ENCODE measurements at places on chromosomes 1 and 21.

- no peak for DNase-seq
These were observed 56.1 kb downstream of the SLAMF6 start for GRCh38 chr1:160466961-160467360.

- DNase-seq: no peak
These were observed 41.5 kb downstream of the PLPPR5 start for GRCh38 chr1:98963064-98963758.

DNA sequence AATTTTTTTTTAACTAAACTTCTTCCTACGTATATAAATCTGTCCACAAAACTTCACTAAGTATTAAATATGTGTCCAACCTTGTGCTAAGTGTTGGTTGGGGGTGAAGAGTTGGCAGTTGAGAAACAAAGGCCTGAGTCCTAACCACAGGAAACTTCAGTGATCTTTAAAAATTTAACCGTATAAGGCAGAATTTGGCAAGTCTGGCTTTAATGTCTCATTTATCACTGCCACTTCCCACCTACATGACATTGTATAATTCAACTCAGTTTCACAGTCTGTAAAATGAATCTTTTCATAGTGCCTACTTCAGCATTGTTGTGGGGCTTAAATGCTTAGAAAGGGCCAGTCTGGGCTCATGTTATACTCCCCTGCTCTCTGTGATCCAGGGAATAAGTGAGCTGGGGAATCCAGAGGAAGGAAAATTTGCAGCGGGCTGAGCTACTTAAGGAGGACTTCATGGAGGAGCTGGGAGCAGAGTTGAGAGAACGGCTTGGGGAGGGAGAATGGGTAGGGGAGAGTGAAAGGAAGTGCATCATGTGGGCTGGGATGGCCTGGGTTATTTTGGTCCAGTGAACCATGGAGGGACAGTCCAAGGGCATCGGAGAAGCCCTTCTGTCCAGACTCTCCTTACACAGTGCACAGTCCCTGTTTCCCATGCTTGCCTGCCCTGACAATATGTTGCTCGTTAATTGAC is 14.5 kb downstream of the IFNAR2 start:
- DNase-seq: no peak

DNA sequence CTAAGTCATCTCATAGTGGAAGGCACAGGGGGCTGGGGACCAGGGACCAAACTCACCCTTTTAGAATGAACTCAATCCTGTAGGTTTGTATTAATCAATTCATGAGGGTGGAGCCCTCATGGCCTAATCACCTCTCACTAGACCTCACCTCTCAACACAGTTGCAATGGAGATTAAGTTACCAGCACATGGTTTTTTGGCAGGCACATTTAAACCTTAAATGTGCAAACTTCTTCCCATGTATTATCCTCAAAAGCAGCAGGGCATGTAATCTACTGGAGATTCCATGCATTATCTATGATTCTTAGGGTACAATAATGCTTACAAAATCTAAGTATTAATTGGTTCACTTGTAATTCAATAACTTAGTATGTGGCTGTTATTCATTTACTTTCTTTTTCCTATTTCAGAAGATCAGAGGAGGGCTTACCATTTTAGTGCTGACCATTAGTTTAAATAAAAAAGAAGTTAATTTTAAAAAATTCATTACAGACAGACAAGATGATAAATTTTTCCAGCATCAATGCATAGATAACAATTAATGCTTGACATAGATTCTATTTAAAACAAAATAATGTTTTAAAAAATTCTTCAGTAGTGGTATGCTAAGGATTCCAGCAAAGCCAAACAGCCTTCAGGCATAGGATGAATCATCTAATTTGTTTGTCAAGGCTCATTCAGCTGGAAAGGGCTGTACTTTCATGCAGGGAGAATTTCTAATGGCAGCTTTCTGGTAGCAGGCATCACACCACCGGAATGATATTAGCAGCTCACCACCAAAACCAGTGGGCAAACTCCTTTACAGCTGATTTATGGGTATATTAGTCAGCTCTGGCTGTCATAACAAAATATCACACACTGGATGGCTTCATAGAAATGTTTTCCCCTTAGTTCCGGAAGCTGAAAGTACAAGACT is 124.6 kb upstream of the ZNF648 start:
- DNase-seq: no peak

GRCh38 chr1:150613061-150613920 is 16.1 kb downstream of the ENSA start:
- no peak for DNase-seq

- no peak for DNase-seq
These were observed 179.6 kb downstream of the DHRS3 start for GRCh38 chr1:12438349-12438924.

DNA sequence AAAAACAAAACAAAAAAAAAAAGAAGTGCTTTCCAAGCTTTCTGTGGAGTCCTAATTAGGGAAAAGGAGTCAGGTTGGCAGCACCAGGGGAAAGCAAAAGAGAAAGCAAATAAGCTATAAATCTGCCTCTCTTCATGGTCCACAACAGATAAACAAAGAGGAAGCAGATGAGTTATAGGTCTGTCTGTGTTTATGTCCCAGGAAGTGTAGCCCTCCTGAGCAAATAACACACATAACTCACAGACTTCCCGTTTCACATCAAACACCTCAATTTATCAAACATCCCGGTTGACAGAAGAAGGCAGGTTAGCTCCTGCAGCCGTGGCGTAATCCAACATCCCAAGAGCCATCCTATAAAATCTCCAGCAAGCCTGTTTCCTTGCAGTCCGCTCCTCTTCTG is 5.6 kb upstream of the SLC2A5 start:
- DNase-seq: no peak

- no peak for DNase-seq
These were observed 227.7 kb downstream of the SMYD3 start for GRCh38 chr1:246279402-246279801.

DNA sequence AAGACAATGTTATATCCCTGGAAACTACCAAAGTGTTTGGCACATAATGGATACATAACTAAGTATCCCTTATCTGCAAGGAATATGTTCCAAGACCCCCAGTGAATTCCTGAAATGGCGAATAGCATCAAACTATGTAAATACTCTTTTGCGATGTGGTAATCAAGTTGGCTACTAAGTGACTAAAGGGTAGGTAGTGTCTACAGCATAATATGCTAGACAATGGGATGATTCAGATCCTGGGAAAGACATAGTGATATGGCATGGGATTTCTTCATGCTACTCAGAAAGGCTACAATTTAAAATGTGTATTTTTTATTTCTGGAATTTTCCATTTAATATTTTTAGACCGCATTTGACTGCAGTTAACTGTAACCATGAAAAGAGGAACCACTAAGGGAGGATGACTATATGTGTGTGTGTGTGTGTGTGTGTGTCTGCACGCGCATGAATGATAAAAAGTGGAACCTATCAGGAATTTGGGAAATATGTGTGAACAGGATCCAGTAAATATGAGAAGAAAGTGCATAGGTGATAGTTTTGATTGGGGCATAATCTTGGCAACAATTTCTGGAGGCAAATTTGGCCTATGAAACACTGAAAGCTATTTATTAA is 1899.9 kb downstream of the NCAM2 start:
- DNase-seq: no peak

GRCh38 chr21:25934130-25934529 is 199.4 kb downstream of the GABPA start:
- no peak for DNase-seq

DNA sequence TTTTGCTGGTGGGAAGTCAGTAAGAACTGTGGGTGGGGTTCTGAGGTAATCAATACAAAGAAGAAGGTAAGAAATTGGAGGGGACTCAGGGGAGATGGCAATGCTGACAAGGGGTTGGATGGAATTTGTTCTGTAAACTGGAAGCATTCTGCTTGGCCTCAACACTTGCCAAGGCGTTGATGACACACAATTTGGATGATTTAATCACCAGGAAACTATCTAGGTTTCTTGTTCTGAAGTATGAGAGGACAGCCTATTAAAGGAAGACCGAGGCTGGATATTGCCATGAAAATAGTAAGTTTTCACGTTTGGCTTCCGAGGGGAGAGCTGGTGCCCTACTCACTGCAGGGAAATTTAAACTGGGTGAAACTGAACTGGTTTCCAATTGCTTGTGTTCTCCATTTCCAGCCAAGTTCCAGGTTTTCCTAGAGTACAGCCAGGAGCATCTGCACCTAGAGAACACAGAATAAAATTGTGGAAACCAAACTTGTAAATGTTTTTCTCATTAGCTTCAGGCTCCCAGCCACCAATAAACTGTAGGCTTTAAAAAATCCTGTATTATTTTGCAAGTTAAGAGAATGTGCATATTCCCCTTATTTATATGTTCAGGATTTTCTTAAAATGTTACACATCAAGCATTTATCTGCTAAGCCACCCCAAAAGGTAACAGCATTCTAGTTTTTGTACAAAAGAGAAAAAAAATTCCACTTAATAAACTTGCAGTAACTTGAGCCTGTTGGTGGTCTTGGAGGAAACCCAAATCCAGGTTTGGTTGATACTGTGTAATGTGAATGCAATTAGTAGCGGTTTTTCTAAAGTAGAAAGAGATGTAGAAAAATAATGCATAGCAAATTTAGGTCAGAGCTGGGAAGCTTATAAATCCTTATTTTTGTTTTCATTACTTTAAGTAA is 53.8 kb downstream of the ROR1 start:
- no peak for DNase-seq

GRCh38 chr21:33815143-33815707 is 100.4 kb downstream of the ATP5PO start:
- no peak for DNase-seq

DNA sequence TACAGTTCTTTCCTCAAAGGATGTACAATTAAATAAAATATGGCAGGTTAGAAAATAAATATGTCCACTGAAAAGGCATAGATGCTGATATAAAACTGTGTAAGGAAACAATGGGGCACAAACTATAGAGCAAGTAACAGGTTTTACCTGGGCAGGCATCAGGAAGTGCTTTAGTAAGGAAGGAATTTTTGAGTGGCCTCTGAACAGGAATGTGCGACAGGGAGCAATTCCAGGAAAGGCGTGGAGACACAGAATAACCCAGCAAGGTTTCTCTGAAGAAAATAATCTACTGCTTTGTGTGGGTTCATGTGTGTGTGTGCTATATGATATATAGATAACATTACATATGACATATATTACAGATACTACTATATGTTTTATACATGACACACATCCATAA is 128.4 kb downstream of the RGS21 start:
- no peak for DNase-seq

DNA sequence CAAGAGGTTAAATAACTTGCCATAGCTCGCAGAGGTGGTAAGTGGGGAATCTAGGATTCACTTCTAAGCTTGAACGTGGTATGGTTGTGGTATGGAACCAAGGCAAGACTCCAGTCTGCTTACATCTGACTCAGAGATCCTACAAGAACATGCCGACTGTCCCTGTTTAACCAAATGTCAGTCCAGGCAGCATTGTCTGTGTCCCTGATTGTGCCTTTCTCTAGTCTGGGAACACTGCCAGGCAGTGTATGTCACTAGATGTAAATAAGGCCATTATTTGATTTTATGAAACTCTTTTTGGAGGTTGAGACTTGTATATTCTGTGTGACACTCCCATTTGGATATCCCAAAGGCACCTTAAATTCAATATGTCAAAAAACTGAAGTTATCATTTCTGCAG is 96.0 kb downstream of the NOS1AP start:
- no peak for DNase-seq

GRCh38 chr1:39153684-39154083 is 50.8 kb upstream of the MACF1 start:
- no peak for DNase-seq

DNA sequence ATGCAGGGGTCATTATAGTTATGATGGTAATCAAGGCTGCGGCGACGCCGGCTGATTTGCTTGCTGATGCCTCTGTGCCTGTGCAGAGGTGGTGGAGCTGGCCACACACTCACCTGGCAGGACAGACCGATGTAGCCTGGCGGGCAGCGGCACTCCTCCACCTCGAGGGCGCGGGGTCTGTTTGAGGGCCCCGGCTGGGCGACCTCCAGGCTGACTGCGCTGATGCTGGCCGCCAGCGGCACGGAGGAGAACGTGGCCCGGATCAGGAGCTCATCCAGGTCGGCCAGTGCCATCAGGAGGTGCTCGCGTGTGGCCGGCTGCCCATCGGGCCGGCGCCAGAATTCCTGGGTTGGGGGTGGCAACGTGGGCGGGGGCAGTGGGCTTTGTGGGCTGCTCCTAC is 52.7 kb downstream of the LDLRAD2 start:
- DNase-seq: no peak

DNA sequence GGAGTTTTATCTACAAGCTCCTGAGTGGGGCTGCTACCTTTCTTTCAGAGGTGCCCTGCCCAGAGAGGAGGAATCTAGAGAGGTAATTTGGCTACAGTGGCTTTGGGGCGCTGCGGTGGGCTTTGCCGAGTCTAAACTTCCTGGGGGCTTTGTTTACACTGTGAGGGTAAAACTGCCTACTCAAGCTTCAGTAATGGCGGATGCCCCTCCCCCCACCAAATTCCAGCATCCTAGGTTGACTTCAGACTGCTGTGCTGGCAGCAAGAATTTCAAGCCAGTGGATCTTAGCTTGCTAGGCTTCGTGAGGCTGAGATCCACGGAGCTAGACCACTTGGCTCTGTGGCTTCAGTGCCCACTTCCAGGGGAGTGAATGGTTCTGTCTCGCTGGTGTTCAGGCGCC is 43.9 kb downstream of the SWT1 start:
- no peak for DNase-seq

GRCh38 chr1:82697965-82698364 is 897.2 kb downstream of the ADGRL2 start:
- no peak for DNase-seq

All from ecto neural progenitor cell (in vitro differentiated cells).